ENCODE measurements at places on chromosomes 4 and X.

DNA sequence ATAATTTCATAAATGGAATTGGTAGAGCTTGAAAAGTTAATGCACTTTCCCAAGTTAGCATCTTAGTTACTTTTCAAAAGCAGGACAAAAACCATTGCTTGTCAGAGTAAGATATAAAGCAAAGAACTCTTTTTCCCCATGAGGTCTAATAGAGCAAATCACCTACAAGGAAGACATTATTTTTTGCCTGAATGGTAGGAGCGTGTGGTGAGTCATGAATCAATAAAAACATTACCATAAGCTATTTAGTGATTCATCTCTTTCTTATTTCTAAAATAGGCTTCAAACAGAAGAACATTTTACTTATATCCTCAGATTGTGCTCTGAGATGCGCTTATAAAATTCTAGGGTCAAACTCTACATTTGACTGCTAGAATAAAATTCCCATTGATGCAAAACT lies 109.4 kb upstream of the GPRIN3 start:
- DNase-seq, result no peak

DNA sequence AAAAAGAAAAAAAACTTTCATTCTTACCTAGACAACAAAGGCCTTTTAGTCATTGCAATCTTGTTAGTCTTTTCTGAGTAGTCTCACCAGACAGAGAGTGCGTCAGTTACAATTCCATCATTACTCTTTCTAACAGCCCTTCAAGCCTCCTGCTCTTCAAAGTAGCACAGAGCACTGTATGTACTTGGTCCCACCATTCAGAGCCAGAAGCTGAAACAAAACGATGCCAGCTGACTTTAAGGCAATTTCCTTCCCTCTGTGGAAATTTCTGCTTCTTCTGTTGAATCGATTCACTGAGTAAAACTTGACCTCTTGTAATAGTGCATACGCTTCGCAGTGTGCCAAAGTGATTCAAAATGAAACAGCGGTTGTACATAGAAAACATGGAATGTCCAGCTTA lies 57.7 kb upstream of the TENM3 start:
- DNase-seq, result no peak

GRCh38 chr4:112284662-112285411 lies 867 bp downstream of the TIFA start:
- DNase-seq, result no peak

GRCh38 chr4:145271194-145271593 lies 90.8 kb upstream of the OTUD4 start:
- no peak for DNase-seq

DNA sequence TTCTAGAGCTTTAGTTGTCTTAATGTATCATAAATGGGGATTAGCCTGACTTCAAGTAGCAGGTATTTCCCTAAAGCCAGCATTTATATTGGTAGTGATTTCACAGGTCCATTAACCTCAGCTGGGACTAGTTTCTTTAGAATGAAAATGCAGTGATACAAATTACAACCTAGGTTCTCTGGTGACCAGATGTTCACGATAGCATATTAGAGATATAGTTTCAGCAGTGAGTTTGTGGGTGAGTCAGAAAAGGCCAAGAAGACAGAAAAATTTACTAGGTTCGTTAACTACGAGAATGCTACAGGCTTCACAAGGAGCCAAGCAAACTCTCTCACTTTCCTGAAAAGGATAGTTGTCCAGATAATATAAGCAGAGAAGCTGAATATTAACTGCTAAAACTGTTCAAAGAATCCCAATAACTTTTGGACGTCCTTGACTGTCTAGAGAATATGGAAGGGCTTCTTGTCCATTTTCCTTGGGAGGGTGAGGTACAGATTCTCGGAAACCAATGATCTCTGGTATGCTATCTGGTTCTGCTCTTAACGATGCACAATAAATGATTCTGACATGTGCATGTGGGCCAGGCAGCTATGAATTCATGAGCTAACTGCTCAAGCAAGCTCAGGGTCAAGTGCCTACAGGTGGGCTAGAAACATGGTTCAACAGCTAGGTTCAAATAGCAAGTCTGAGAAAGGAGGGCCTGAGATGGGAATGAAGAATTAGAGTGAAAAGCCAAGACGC lies 6.0 kb upstream of the SPCS3 start:
- no peak for DNase-seq

- no peak for DNase-seq
Measured at GRCh38 chr4:8841678-8842268, 29.9 kb downstream of the HMX1 start.

- no peak for DNase-seq
Measured at GRCh38 chr4:3784454-3785291, 18.5 kb downstream of the ADRA2C start.

DNA sequence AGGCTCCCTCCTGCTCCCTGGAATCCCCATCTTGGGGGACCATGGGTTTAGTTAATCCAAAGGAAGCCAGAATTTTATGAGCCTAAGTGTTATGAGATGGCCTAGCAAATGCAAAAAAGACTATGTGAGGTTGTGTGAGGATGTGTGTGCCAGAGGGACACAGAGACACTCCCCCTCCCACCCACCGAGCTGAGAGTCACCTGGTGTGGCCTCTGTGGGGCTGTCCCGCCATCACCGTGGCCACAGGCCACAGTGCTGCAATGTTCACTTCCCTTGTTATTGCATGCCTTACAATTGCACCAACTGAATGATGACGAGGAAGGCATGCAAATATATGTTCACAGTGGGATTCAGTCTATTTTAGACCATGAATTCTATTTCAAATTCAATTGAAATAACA lies 601 bp upstream of the FGFBP2 start:
- DNase-seq, result no peak

DNA sequence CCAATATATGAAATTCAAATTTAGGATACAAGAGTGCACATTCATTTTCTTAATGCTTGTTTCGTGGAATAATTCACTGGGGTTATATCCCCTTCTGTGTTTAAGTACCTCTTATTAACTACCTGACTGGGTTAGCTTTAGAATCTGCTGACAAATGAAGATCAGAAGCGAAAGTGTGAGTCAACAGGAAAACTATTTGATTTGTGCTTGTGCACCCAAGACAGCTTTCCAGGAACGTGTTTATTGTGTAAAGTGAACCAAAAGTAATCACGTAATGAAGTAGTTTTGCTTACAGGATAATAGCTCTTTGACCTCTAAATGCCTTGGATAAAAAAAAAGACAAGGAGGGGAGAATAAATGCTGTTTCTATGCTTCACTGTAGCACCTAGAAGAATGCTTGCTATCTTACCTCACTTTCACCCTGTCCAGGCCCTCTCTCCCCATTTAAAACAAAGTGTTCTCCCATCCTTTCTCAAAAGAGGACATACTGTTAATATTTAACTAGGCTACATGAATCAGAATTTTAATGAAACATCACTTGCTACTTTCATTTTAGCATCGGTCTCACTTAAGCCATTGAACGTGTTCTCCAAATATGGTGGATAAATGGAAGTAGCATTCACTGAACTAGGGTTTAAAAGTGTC lies 141.9 kb downstream of the THOC2 start:
- peak; percentile 37 for DNase-seq

DNA sequence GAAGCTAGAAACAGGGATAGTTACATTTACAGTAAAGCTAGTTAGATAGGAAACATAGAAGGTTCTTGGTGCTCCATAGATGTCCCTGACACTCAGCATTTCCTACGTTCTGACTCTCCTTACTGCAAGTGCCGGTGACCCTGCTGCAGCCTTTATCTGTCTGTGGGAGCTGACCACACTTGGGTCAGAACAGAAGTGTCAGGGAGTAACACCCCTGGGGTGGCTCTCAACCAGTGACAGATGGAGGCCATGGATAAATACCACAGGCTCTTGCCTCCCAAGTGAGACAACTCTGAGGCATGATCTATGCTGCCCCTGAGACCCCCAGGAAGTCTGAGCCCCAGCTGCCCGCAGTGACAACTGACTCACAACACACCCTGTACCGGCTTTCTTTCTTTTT lies 69.8 kb downstream of the ANXA3 start:
- DNase-seq, result no peak

DNA sequence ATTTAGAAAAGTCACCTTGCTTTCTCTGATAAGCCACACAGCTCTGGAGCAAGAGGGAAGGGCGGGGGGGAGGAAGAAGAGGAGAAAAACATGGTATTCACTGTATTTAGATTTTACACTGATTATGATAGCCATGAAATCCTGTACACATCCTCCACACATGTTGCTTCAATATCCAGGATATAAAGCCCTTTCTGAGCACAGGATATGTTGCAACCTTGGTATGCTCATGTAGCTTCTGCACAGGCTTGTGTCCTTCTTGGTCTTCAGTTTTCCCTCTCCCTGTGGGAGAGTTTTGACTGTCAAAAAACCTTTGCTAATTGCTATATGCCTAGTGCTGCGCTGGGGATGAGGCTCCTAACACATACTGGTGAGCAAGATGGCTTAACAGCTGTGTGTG lies 61.9 kb upstream of the DAPP1 start:
- DNase-seq, result no peak

- no peak for DNase-seq
Measured at GRCh38 chr4:151858356-151858755, 97.5 kb upstream of the GATB start.

GRCh38 chr4:25938787-25939186 lies 24.8 kb downstream of the SMIM20 start:
- DNase-seq, result no peak

DNA sequence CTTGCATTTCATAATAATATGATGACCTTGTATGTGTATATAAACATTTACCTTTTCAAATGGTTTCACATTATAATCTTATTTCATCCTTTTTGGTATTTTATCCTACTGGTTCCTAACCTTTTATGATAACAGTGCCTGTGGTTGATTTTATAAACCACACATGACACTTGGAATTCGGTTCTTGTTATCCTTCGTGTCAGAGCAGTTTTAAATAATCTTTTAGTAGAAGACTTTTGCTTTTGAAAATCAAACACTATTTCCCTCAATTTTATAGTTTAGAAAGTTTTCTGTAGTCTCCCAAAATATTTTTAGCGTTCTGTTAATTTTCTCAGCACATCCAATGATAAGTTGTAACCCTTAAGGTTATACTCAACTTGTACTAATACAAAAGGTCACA lies 676.8 kb downstream of the RAPGEF2 start:
- DNase-seq, result no peak

GRCh38 chr4:82481506-82481840 lies 51.1 kb downstream of the ENOPH1 start:
- no peak for DNase-seq

GRCh38 chr4:41294445-41295062 lies 37.8 kb downstream of the UCHL1 start:
- DNase-seq, result no peak

GRCh38 chrX:24480400-24480865 lies 15.3 kb downstream of the PDK3 start:
- DNase-seq, result no peak

GRCh38 chr4:66688674-66689073 lies 856.6 kb downstream of the CENPC start:
- peak; percentile 9 for DNase-seq

DNA sequence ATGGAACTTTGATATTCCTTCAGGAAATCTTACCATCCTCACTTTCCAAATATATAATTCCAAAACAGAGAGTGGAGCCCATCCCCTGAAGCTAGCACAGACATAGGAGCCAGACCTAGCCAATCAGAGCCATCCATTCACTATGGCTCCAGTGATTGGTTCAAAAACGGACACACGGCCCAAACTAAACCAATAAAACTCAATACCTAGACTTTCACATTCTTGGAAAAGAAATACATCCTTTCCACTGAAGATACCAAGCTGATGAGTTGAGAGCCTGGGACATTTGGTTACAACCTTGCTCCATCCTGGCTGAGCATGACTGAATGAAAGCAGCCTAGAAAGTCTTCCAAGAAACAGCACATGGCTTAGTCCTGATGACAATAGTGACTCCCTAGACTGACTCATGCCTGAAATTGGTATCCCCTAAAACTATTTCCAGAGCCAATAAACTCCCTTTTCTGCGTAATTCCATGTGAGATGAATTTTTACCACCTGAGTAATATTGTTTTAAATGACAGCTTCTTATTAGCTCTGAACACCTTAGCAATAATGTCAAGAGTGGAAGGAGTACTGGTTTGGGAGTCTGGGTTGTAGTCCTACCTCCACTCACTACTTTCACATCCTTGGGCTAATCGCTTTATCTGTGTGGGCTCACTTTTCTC lies 189.6 kb upstream of the LNX1 start:
- DNase-seq, result no peak

DNA sequence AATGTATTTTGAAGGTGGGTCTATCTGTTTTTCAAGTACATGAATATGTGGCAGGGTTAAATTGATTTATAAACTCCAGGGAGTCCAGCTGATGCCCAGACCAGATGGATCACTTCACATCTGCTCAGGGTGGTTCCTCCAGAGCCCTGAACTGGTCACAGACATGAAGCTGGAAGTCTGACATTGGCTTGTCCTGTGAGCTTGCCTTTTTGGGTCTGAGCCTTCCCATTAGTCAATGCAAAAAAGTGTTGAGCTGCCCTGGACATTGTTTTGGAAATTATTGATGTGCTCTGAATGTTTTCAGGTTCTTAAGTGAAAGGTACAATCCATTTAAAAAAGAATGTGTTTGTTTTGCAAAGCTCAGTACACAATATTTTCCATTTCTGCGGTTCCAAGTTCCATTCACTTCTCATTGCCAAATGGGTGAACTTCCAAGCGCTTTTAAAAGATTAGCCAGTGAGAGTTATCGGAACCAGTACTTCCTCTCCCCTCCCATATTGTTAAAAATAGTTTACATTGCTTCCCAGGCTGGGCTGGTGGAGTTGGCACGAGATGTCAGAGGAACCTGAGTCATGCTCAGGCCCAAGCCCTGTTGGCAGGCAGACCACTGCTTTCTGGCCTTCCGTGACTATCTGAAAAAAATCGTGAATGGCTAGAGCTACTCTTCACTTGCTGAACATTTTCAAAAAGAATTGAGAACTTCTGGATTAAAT lies 52.1 kb downstream of the PDGFRA start:
- peak; percentile 91 for DNase-seq

GRCh38 chr4:113539408-113539807 lies 222.1 kb downstream of the CAMK2D start:
- no peak for DNase-seq

DNA sequence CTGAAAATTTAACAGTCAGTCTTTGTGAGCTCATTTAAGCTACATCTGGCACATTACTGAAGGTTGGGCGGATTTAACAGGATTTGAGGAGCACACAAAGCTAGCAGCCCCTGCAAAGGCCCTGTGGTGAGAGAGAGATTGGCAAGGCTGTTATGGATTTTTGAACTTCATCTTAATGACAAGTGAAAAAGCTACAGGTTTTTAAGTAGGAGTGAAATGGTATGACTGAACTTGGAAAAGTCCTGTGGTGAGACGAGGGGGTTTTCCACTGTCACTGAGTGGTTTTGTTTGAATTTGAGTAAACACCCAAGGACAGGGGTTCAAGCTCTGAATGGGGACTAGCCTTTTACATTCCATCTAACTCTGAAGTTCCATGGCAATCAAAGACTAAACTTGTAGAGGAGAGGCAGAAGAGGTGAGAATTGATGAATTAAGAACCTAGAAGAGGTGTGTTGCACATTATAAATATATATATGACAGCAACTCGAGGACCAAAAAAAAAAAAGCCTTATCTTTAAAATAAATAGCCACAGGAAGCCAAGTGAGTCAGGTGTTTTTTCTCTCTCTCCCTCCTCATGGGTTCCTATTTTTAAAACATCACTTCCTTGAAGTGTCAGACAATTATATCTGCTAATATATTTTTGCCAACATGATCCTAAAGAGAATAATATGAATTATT lies 47.8 kb upstream of the CLNK start:
- DNase-seq, result no peak

GRCh38 chr4:173859091-173859713 lies 329.2 kb upstream of the HAND2 start:
- no peak for DNase-seq

- no peak for DNase-seq
Measured at GRCh38 chr4:2372488-2373030, 45.9 kb downstream of the ZFYVE28 start.

- no peak for DNase-seq
Measured at GRCh38 chrX:46788902-46789301, 30.0 kb upstream of the SLC9A7 start.
